T-helper 2 cell treated with Interferon-gamma antibody and Interleukin-4, amounts not matched to agents 5 μg/mL and 100 μg/mL, for 36 hours (primary cell): ENCODE measurements at places on chromosomes 4 and X.

DNA sequence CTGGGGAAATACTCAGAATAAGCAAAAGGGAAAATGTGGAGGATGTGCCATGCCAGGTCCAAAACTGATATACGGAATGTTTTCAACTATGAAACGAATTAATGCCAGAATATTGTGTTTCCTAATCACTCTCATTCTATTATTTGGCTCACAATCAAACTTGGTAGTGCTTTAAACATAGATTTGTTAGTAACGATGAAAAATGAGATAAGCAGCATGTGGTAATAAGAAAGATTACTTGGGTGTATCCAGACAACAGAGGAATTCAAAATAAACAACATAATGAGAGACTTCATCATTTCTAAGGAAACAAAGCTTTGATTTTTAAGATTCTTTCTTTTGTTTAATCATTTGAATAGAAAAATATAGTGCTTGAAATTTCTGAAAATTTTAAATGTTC is 237.3 kb downstream of the TACR3 start:
- no peak for DNase-seq

GRCh38 chr4:2425386-2426068 is 6.8 kb downstream of the CFAP99 start:
- DNase-seq, result no peak

DNA sequence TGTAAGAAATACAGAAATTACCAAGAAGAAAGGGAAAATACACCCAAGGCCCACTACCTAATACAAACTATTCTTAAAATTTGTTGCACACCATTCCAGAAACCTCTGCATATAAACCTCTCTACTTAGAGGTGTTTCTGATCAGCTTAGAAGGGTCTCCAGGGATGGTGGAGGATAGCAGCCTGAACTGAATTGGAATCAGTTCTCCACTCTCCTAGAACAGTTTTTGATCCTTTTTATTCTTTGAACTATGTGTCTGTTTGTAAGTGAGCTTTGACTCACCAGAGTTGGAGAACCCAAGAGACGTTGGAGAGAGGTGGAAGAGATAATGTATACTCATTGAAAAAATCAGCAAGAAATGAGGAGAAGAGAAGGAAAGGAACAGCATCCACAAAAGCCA is 96.6 kb upstream of the OTUD4 start:
- no peak for DNase-seq

DNA sequence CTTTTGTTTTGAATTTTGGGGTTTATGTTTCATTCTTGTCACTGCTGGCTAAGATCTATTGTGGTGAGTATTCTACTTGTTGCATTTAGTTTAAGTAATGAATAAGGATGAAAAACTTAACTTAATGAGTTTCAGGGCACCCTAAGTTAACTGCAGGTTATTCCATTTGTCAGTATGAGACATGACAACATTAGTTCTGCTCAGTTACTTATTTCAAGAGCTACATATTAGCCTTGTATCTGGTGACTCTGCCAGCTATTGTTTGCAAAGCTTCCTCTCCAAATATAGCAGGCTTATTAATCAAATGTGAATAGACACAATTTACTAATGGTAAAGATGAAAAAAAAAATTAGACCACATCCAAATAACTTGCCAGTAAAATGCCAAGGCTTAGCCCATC is 567.1 kb downstream of the IL15 start:
- no peak for DNase-seq

DNA sequence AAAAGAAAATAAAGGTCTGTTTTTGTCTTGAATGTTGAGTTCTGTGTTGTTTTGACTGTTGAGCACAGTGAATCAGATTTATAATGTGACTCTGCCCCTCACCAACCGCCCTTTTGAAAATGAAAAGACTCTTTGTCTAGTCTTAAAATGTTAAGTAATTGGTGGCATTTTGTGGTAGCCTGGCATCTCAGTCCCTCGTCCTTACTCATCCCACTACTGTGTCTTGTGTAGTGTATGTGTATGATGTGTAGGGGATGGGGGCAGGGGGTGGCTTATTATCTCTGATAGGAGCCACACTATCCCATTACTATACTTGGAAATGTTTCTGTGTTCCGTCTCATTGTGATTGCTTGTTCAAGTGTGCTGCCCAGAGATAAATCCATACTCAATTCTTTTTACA is 12.2 kb downstream of the KLHL34 start:
- DNase-seq, result no peak

DNA sequence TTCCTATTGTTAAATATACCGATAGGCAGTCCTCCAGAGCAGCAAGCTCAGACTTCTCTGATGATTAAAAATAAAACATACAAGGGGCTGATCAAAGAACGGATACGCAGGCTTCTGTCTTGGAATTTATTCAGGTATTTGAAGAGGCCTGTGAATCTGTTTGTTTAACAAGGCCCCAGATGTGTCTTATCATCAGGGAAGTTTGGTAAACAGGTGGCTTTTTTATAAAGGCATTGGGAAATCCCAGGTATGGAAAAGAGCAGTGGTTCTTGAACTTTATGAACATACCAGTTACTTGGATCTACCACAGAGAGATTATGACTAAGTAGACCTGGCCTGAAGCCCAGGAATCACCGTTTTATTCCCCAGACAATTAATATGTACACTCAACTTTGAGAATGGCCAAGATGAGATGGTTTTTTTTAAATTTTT is 47.9 kb downstream of the SOWAHB start:
- no peak for DNase-seq

DNA sequence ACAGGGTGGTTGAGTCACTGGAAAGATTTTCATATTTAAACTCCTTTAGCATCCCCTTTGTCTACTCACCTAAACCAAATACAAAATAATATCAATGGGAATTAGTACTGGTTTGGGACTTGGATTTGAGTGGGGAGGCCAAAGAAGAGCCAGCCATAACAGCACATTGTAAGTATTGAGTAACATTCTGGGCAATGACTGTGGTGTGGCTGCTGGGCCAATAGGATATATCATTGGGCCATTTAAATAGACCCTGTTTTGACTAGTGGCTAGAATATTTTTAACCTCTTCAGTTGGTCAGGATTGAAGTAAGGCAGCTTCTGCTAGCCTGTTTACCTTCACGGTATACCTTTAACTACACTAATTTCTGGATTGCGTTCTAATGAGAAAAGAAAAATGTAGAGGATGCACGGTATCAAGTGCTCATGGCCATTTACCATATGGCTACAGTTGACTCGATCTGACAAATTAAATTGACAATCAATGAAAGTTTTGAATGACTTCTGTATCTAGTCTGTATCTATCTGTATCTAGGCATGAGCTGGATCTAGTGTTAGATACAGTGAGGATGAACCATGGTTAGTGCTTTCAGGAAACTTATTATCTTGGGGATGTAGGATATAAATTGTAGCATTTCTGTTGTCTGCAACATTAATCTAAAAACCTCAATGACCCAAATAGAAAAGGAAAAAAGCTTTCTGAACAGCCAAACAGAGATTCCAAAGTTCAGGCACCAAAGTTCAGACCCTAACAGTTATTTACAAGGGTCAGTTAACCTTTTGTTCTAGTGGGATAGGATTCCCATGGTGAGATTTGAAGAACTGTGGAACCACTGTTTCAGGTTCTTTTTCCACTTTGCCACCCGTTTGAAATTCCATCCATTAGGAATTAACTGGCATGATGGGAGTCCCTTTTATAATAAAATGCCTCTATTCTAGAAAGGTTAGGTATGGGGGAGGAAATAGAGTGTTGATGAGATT is 6.8 kb upstream of the ALB start:
- no peak for DNase-seq

DNA sequence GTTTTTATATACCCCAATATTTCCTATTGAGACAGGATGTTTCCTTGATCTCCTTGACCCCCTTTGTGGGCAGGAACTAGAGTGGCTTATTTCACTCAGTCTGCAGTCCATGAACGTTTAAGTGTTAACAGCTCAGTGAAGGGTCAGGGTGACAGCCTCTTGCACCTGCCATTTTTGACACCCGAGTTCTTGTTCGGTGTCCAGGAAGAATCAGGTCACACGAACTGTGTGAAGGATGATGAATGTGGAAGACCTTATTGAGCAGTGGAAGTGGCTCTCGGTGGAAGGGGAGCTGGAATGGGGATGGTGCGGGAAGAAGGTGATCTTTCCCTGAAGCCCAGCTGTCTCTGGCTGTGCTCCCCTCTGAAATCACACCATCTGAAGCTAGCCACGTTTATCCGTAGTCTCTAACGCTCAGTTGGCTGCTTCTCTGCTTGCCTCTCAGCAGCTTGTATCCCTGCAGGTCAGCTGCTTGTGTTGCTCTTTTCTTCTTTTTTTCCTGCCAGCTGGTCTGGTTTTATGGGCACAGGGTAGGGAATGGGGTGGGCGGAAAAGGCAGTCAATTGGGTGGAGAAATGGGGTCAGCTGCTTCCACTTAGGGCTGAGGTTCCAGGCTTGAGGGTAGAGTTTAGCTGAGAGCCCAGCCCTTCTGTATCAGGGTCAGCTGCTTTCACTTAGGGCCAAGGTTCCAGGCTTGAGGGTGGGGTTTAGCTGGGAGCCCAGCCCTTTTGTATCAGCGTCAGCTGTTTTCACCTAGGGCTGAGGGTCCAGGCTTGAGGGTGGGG is 29.0 kb upstream of the CCNG2 start:
- no peak for DNase-seq

DNA sequence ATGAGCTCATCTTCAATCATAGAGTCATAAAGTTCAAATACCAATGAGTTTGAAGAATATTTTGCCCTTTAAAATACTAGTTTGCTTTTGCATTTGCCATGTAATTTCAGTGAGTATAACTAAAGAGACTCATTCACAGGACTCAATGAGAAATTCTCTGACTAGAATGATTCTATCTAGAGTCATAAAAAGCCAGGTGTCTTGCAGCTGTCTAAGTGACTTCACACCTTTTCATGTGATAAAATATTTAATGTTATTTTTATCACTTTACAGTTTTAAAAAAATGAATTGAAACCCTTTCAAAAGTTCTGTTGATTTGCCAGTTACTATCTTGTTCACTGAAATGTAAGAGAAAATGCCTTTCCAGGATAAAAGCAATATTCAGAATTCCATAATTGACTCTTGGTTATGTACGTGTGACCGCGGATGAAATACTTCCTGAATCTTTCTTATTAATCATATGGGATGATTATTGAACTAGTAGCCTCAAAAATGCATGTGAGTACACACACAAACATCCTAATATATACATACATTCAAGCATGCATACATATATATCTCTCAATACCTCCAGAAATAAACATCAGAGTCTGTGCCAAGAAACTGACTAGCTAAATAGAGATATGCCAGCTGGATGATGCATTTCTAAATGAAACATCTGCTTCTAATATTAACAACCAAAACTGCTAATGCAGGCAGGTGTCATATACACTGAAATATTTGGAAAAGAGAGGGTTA is 87.0 kb downstream of the GABRB1 start:
- no peak for DNase-seq

- no peak for DNase-seq
These were observed 168.7 kb downstream of the SCFD2 start for GRCh38 chr4:53196882-53197771.

- DNase-seq, result no peak
These were observed 391.4 kb downstream of the RAB28 start for GRCh38 chr4:13092702-13093101.

GRCh38 chr4:24605216-24605615 is 20.9 kb upstream of the DHX15 start:
- no peak for DNase-seq

DNA sequence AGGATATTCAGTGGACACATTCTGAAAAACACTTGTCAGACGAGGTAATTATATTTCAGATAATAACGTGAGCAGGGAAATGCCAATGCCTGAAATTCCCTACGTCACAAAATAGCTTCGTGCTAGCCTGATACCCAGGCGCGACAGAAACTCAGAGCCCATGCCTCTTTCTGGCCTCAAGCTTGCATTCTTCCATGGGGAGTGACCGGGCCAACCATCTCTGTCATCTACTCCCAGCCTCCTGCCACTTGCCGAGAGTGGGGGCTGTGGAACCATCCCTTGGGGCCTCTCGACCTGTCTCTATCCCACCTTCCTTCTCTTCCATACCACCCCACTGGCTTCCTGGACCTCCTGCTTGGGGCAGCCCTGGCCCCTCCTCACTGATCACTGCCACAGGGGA is 34.5 kb upstream of the CDKN2AIP start:
- no peak for DNase-seq

DNA sequence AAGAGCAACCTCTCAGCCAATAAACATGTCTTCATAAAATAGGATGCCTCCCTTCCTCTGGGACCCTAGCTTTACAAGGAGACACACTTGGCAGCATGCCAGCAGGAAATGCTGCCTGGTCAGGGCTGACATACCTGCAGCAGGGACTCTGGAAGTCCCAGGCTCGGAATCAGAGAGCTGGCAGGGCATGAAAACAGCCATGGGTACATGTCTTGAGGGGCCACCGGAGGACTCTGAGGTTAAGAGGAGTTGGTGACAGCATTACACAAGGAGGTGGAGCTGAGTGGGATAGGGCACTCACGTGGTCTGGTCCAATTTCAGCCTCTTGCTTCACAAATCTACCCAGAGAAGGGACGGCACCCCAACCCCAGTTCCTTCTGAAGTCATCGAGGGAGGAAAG is 15.7 kb downstream of the MSX1 start:
- no peak for DNase-seq

DNA sequence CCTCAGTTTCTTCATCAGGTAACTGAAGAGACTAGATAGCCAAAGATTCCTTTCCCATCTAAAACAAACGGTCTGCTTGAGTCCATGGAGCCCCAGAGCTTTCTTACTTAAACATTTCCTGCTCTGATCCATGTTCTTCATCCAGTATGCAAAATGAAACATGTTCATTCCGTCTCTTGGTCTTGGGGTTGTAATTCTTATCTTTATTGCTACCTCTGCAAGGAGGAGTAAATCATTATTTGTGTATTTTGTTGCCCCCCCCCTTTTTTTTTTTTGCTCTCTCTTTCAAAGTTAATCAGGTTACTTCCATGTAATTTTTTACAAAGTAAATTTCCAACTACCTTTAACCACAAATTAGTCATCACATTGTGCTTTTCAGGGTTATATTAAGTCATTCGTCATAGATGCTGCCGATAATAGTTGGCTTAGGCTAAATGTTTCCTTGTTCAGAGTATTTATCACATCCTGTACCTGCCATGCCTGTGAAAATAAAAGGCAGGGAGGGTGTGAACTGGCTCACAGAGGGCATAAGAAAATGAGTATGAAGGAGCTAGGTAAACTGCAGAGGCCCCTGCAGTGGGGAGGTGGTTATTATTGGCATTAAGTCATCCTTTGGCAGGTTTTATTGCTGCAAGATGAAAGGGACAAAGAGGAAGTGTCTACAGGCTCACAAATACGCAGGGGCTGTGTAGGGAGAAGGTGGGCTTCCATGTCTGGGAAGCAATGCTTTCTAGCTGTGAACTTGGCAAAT is 76.7 kb upstream of the HS3ST1 start:
- DNase-seq, result peak; percentile 36

- DNase-seq, result no peak
These were observed 93.1 kb downstream of the PCDH19 start for GRCh38 chrX:100316987-100317386.
